ENCODE measurements at places on chromosomes 11 and 22. TPM values are rescaled to one million over a fixed set of nuclear protein-coding genes. Genes with fewer than 3 reads are reported as not detected.

- DNase-seq: peak; percentile 31
Observed at GRCh38 chr22:19448076-19448607, 631 bp upstream of the C22orf39 start.

The BCO2 gene
- 0.52 TPM for total RNA-seq

DNA sequence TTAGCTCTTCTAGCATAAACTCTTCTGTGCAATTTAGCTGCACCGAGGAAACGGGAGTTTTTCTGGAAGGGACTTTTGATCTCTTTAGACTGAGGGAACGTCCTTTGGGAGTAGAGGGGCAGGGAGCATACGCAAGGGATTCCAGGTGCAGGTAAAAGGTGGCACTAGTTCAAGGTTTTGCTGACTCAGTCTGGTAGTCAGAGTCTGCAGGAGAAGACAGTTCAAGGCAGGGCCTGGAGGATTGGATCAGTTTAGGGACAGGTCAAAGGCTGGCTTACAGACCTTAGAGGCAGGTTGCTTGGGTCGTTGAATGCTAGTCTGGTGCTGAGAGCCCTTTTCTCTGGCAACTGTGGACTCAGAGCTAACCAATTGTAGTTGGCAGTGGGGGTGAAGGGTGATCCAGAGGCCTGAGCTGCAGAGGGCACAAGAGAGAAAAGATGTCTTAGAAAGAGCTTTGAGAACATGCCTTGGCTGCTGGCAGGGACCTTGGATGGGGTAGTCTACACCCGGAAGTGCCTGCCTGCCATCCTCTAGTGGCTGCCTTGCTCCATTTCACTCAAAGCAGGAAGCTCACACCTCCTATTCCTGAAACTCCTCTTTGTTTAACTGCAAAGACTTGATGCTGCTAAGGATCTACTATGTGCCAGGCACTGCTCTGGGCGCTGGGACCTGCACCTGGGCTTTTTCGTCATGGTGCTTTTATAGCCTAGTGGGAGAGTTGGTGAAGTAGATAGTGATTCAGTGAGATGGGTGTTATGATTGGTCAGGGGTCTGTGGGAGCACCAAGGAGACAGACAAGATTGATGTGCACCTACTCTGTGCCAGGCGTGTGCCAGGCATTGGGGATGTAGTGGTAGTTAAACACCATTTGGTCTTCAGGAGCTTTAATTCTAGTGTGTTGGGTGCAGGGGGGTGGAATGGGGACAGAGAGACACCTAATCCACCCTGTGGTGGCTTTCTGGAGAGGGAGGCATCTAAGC lies 17.1 kb downstream of the MIAT start:
- DNase-seq: no peak

DNA sequence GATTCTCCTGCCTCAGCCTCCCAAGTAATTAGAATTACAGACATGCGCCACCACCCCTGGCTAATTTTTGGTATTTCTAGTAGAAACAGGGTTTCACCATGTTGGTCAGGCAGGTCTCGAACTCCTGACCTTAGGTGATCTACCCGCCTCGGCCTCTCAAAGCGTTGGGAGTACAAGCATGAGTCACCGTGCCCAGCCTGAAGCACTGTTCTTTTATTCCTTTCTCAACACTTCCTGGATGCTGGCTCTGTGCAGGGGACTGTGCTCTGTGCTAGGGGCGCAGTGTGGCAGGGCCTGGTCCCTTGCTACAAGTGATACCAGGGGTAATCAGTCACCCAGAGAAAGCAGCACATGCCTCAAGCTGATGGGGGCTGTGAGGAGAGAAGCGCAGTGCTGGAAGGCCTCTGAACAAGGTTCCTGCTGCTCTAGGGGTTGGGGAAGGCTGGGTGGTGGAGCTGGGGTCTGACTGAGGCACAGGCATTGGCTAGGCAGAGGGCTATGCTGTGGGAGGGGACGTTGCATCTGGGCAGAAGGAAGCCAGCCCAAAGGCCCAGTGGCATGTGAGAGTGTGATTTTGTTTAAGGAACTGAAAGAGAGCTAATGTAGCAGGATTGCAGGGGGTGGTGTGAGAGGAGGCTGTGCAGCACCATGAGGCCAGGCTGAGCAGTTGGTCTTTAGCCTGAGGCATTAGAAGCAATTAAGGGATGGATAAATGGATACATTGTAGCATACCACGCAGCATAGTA lies 42.5 kb downstream of the CABIN1 start:
- no peak for DNase-seq

- no peak for DNase-seq
Observed at GRCh38 chr11:126732981-126733380, 267.6 kb downstream of the KIRREL3 start.

DNA sequence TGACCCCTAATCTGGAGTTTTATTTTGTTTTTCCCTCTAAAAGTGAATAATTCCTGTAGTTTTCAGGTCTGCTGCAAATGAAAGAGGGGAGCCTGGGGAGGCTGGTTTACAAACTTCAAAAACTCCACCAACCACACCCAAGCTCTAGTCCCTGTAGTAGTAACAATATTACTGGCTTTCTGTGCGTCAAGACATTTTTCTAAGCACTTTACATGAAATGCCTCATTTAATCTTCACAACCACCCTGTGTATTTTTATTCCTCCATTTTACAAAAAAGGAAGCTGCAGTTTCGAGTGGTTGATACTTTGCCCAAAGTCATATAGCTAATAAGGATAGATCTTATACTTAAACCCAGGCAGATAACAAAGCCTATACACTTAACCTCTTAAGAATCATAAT lies 23.5 kb downstream of the CTNND1 start:
- no peak for DNase-seq

GRCh38 chr22:39292031-39292462 lies 27.4 kb downstream of the RPL3 start:
- DNase-seq: no peak

DNA sequence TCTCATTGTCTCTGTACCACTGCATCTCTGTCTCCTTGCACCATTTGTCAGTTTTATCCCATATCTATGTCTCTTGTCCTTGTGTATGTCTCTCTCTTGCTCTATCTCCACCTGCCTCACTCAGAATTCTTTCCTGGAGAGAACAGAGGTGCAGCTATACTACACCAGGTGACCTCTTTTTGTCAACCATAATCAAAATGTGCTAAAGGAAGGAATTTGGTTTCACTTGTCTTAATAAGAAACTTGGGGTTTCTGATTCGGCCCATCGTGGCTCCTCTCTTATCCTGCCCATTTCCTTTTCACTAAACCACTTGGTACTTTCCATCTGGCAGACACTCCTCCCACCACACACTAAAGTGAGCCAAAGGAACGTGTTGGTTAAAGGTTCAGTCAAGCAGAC lies 2.0 kb upstream of the C11orf42 start:
- DNase-seq: no peak

The RASSF7 gene
- total RNA-seq: 154 TPM

DNA sequence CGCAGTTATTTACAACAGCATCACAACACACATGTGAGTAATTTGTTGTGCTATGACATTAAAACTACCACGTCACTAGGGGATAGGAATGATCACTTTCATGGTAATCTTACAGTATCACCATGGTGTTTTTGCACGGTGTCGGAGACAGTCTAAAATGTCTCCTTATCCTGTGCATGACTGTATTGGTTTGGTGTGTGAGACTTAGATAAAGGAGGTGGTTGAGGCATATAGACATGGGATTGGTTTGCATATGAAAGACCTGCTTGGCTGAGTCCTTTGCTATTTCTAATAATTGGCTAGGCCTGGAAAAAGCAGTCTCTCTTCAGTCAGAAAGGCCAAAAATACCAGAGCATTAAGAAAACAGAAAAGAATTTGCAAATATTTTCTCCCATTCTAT lies 30.2 kb downstream of the MSANTD4 start:
- DNase-seq: no peak

The PIH1D2 gene
- 0.36 TPM for total RNA-seq

The OR2AG2 gene
- total RNA-seq: 0.14 TPM

DNA sequence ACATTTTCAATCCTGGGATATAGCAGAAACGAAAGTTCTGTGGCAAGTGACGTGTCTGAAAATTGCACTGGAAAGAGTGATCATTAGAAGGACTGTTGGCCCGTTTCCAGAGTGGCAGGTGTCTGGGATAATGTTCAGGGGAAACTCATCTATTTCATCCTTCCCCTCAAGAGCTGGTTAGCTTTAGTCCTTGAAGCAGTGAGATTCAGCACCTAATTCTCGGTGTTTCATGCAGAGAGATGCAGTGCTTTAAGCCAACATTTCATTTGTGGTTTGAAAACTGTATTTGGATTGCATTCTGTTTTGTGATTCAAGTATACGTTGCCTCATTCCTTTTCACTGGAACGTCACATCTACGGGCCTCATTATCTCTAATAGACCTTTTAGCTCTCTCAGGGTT lies 205.0 kb upstream of the RAG2 start:
- DNase-seq: no peak

The SYT13 gene
- 6.4 TPM for total RNA-seq
